Activated CD8-positive, alpha-beta memory T cell treated with anti-CD3 and anti-CD28 coated beads for 48 hours (primary cell): ENCODE measurements at places on chromosomes 5 and 9.

GRCh38 chr5:53825016-53825415, 264.6 kb downstream of the NDUFS4 start:
- no peak for DNase-seq

GRCh38 chr5:135462304-135462703, 10.2 kb upstream of the TIFAB start:
- DNase-seq, result no peak

DNA sequence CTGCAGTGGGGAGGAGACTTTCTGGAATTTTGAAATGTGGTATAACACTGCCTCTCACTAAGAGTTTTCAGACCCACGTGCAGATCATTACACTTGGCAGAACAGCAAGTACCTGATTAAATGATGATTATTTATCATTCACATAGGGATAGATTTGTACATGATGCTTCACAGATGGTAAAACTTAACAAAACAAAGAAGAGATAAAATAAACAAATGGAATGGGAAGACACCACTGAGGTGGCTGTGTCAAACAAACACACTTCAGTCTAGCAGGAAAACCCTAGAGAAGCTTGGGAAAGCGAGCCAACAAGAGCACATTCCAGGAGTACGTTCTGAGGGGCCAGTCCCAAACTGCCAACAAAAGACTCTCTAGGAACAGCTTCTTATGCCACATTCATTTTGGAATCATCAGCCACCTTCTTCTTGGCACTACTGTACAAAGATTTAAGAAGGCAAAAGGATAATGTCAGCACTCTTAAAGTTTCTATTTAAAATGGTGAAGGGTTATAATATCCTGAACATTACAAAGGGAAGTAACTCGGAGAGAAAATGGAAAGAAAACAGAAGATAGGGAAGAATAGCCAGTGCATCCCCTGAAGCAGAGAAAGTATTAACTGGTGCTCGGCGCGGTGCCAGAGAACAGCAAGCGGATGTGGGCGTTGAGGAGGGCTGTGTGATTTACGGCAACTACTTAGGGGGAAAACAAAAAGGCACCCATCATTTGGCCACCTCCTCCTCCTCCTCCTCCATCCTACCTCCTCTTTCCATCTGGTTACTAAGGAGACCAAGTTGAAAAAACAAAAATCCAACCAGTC, 1.6 kb downstream of the MED27 start:
- DNase-seq, result no peak

DNA sequence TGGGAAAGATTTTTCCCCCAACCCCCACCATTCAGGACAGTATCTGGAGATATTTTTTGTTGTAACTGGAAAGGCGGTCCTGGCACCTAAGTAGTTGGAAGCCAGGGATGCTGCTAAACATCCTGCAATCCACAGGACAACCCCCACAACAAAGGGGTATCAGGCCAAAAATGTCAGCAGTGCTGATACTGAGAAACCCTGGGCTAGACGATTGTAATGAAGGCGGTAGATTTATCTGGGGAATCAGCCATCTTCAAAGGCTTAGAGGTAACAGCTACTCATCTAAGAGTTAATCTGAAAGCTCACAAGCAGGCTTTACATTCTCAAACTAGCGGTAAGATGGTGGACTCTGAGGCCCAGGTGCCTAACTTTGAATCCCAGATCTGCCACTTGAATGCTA, 59.0 kb upstream of the NMUR2 start:
- no peak for DNase-seq

- no peak for DNase-seq
Observed at GRCh38 chr9:4538107-4538506, 47.8 kb downstream of the SLC1A1 start.

DNA sequence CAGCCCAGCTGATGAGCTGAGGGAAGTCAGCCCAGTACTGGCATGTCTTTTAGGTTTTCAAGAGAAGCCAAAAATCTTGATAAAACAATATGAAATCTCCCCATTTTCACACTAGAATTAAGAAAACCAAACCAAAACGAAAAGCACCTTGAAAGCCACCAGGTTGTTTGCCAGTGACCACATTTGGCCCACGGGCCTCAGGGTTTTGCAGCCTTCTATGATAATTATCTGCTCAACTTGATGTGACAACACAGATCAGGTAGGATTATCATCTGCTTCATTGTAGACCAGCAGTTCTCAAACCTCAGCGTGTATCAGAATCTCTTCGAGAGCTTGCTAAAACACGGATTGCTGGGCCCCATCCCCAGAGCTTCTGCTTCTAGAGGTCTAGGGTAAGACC, 101.4 kb downstream of the GALNT10 start:
- DNase-seq, result no peak
